ENCODE measurements at places on chromosomes 1 and 21.

DNA sequence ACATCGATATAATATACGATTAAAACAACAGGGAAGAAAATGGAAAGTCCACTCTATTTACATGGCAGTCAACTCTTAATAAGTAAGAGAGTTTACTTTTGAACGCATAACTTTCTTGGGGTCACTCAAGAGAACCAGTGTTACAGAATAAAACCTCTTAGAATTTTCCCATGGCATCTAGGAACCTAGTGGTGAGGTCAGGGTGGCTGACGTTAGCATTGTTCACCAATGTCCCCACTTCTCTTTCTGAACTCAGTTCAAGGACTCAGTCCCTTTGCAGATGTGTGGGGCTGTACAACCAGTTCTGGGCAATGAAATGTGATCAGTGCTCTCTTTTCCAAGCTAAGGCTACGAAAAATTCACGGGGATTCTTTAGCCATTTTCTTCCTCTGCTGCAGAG lies 2.6 kb upstream of the RNF2 start:
- DNase-seq, result no peak

DNA sequence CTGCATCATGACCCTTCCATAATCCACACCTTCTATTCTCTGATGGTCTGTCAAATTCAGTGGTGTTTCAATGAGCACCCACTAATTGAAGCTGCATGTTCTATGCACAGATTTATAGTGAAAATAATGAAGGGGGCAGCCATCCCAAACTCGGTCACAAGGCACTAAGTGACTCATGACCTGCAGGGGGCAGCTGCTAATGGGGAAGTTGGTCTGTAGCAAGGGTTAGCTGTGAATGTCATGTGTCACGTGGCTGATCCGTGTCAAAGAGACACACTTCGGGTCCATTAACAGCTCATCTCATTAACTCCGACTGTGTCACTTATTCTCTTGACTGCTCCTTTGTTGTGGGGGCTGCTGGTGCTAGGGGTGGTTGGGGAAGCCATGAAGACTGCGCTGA lies 306.6 kb downstream of the PCP4 start:
- DNase-seq, result no peak

GRCh38 chr1:183385340-183386144 lies 32.6 kb downstream of the NMNAT2 start:
- DNase-seq, result no peak

GRCh38 chr1:180269645-180270529 lies 39.8 kb downstream of the LHX4 start:
- DNase-seq, result no peak

DNA sequence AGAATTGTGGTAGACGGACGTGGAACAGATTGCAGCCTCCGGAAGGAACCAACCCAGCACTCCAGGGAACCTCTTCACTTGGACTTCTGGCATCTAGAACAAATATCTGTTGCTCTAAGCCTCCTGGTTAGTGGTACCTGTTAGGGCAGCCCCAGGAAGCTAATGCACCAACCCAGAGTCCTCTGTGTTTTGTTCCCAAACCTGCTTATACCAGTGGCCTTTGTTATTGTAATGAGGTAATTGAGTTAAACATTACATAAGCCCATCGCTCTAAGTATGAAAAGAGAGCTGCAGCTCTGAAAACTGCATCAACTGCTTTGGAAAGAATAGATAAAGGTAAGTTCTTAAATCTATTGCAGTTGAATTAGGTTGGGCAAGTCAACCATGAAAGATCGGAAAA lies 516.7 kb downstream of the NPHP4 start:
- DNase-seq, result no peak

- no peak for DNase-seq
Observed at GRCh38 chr1:234288946-234289345, 84.3 kb upstream of the COA6 start.

GRCh38 chr1:41662765-41663437 lies 178.4 kb upstream of the EDN2 start:
- DNase-seq, result no peak

Data from NT2/D1 (cell line).